ENCODE measurements at places on chromosomes 1 and 21.

GRCh38 chr1:87961992-87962391 lies 633.3 kb downstream of the LMO4 start:
- DNase-seq, result no peak

GRCh38 chr1:224859651-224860050 lies 69.8 kb upstream of the DNAH14 start:
- DNase-seq, result no peak

DNA sequence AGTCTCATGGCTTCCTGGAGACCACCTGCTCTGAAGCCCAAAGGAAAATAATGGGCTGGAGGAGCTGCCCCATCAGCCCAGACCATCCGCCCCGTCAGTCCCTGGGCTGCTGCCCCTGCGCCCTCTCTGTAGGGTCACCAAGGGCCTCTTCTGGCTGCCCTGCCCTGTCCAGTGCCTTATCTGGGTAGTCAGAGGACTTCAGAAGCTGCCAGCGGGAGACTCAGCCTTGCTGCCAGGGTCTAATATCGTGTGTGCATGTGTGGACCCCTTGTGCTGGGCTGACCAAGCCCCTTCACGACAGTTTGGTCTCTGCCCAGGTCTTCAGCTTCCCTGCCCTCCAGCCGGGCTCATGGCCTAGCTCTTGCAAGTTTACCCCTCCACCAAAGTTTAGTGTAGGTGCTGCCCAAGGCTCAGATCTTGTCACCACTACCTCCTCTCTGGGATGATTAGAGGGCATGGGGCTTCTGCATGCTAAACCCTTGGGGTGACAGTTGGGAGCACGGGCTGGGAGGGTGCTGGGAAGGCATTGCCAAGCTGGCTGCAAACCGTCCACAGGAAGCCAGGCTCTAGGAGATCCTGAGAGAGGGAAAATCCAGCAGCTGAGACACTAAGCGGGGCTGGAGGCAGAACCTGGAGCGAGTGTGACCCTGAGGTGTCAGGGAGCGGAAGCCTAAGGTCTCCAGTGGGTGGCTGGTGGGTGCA lies 20.6 kb downstream of the NENF start:
- DNase-seq, result no peak

- DNase-seq, result no peak
These were observed 64.8 kb downstream of the ABCA4 start for GRCh38 chr1:94056171-94056570.

DNA sequence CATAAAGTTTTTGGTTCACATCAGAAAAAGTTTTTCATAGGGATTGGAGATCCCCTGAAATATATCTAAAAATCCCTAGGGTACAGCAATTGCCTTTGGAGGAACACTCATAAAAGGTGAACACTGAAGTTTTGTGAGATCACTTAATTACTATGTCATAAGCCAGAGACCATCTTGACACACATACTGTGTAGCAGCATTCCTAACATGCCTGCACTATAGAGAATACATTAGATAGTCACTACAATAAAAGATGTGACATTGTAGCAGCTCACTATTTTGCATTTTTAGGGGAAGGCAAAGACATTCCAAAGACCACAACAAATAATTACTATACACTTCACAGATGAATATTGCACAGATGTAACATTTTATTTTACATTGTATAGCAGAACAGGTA lies 779.9 kb downstream of the KCNT2 start:
- DNase-seq, result no peak

DNA sequence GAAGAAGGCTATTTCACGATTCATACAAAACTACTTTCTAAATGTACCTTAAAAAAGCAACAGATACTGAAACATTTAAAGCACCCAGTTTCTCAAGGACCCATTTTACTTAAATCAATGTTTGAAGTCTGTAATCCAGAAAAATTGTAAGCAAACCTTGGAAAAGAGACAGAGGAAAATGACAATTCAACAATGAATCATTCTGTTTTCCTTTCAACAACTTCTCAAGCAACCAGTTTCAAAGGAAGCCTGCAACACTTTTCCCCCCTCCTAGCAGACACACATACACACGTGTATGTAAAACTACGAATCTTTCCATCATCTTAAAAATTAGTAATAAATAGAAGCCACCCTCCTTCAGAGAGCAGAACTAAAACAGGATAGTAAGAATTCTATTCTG lies 1.2 kb downstream of the RERE start:
- DNase-seq, result no peak

DNA sequence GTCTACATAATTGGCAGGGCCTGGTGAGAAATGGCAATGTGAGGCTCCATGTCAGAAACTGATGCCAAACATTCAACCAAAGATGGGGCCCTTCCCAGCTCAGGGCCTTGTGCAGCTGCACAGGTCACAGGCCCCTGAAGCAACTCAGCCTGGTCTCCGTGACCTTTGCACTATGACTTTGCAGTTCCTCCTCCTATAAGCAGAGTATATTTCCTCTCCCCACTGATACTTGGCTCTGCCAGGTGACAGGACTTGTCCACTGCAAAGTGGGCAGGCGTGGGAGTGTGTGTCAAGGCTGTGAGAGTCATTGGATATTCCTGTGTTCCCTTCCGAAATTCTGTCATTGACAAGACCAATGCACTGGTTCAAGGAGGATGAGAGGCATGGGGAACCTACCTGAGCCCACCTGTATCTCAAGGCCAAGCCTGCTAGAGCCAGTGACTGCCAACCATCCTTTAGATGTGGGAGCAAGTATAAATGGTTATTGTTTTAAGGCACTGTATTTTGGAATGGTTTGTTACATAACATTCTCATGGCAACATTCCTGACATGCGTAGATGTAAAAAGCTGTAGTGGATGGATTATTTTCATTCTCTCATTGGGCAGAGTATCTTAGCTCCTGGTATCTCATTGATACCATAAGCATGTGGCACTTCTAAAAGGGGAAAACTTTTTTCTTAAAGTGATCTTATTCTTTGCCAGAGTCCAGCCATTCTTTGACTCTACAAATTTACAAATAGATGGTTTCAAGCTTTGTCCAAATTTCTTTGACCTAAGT lies 75.2 kb downstream of the CNIH3 start:
- no peak for DNase-seq

GRCh38 chr1:248813546-248813945 lies 12.2 kb downstream of the SH3BP5L start:
- DNase-seq, result no peak

DNA sequence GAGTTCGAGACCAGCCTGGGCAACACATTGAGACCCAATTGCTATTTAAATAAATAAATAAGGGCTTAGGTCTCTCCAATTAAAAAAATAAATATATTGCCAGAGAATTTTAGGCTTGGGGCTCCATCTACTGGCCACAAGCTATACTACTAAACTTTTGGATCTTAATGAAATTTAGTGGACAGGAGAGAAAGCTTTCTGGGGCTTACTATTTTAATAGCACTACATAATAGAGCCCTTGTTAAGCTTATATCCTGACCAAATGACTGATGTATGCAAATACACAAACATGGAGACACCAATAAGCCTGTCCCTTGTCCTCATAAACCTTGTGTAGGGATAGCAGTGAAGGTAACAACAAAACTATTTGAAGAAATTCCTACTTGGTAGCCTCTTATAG lies 18.4 kb downstream of the CCT3 start:
- peak; percentile 35 for DNase-seq

DNA sequence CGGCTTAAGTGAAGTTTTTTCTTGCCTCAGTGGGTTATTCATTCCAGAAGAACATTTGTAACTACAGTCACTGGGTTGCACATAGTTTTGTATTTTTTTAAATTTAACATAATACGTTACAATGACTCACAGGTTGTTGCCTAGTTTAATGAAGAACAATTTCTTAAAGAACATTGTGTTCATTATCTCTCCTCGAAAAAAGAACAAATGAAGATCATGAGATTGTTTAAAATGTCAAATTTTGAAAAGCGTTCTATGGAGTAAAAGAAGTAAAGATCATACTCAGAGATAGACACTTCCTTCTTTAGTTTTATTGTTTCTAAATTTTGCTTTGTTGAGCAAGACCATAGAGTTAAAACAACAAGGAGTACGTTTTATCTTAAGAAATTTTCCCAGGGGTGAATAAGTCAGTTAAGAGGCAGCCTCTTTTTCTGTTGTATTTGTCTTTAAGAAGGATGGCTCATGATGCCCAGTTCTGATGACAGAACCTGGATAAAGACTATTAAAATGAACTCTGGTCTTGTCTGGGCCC lies 10.5 kb upstream of the SLAMF1 start:
- DNase-seq, result no peak

GRCh38 chr1:246139745-246140182 lies 367.3 kb downstream of the SMYD3 start:
- no peak for DNase-seq

- DNase-seq, result no peak
These were observed 28.4 kb downstream of the TRIM45 start for GRCh38 chr1:117093091-117093534.

DNA sequence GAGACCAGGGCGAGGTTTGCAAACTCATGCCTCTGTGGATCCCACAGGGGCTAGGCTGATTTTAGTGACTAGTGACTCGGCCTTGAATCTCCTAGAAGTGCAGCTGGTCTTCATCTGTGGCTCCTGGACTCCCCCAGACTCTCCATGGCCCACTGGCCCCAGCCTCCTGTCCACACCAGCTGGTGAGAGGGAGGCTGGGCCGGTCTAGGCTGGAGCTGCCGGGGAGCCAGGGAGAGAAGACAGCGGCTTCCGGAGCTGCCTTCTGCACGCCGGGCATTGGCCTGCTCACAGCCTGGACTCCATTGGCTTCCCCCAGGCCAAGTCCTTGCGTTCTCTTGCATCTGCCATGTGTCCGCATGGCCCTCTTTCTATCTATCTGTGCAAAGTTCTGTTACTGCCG lies 52.1 kb upstream of the COL6A1 start:
- no peak for DNase-seq

DNA sequence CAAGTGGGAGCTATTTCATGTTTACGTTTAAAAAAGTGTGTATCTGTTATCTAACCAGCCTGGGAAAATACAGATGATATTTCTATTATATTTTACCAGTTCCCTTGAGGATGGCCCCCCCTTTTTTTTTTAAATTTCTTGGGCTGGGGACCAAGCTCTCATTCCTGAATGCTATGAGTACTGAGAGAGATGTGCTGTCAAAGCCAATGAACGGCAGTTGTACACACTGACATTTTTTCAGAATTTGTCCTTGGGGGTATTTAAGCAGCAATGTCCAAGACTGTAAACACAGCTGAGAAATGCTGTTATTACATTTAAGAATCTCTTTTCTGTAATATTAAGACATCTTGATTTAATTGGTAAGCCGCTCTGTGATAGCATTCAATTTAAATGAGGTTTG lies 177.9 kb downstream of the ST6GALNAC3 start:
- DNase-seq, result no peak

DNA sequence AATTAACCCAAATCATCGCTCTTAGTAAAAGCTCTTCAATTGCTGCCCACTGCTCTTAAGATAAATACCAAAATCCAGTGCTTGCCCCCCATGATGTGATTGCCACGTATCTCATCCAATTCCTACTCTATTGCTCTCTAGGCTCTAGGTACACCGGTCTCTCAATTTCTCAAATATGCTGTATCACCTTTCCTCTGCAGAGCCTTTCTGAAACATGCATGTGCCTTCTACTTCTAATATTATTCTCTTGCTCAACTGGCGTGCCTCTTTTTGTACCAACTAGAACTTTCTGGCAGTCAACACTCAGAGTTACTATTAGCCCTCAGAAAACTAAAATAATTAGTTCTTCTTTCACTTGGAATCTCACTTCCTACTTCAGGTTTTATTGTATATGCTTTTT lies 111.7 kb upstream of the LBR start:
- no peak for DNase-seq

DNA sequence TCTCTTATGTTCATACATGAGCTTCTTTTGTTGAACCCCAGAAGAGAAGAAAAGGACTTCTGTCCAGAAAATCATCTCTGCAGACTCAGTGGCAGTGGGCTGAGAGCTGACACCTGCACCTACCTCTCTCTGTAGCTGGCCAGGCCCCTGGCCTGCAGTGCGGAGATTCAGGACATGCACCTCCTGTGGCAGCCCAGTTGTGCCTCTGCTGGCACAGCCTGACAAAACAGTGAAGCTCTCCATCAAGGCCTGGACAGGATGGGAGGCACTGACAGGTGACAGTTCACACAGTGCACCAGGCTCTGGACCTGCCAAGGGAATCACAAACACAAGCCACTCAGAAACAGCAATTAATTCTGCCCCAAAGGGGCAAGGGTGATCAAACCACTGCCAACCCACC lies 88.8 kb downstream of the TGFBR3 start:
- no peak for DNase-seq

DNA sequence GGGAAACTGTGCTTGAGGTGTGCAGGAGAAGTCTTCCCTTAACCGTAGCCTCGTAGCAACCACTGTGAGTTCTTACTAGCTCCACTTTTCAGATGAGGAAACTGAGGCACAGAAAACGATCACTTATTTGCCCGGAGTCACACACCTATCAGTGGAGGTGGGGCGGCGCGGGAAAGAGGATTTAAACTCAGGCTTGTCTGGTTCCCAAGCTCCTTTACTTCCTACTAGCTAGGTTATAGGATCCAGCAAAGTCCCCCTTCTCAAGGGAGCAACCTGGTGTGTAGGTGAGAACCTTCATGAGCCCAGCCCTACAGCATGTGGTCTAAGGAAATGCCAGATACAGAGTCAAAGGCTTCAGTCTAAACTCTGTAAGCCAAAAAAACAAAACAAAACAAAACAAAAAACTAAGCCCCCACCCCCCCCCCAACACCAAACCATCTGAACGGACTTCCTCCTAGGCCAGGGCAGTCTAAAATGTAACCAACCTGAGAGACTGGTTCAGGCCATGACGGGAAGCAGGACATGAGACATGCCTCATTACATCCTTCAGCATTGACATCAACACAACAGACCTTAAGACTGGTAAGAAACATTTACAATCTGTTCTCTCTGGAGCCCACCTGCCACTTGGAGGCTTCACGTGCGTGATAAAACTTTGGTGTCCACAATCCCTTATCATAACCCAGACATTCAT lies 709 bp upstream of the FBXO42 start:
- DNase-seq, result no peak

- DNase-seq, result no peak
These were observed 5.4 kb downstream of the MYOG start for GRCh38 chr1:203080456-203080855.

GRCh38 chr1:30001011-30001731 lies 722.2 kb downstream of the MATN1 start:
- no peak for DNase-seq

- no peak for DNase-seq
These were observed 16.3 kb downstream of the SEC16B start for GRCh38 chr1:177953549-177953948.

- no peak for DNase-seq
These were observed 42.9 kb downstream of the PTBP2 start for GRCh38 chr1:96764469-96764868.

- no peak for DNase-seq
These were observed 10.2 kb downstream of the JAK1 start for GRCh38 chr1:64956010-64956640.

Data from CD4-positive, alpha-beta T cell treated with Interleukin-15 for 4 hours (primary cell).